ENCODE measurements at places on chromosomes 2 and 18.

GRCh38 chr2:50641633-50642032 is 390.3 kb downstream of the NRXN1 start:
- no peak for DNase-seq

DNA sequence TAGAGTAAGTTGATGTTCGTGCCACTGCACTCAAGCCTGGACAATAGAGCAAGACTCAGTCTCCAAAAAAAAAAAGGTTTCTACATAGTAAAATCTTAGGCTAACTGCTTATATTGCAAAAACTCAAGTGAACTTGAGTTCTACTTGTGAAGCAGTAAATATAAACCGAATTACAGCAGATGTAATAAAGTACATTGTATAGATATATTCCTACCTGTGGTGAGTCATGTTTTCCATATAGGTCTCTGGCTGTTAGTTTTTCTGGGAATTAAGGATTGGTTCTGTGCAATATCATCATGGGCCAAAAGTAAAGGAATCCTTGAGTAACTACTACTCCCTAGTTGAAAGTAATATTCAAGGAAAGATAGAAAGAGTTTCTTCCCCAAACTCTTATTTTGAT is 159.9 kb downstream of the DYM start:
- no peak for DNase-seq

GRCh38 chr2:109110170-109110569 is 18.8 kb upstream of the SH3RF3 start:
- no peak for DNase-seq

GRCh38 chr2:101400048-101400447 is 12.7 kb upstream of the CREG2 start:
- DNase-seq = no peak

DNA sequence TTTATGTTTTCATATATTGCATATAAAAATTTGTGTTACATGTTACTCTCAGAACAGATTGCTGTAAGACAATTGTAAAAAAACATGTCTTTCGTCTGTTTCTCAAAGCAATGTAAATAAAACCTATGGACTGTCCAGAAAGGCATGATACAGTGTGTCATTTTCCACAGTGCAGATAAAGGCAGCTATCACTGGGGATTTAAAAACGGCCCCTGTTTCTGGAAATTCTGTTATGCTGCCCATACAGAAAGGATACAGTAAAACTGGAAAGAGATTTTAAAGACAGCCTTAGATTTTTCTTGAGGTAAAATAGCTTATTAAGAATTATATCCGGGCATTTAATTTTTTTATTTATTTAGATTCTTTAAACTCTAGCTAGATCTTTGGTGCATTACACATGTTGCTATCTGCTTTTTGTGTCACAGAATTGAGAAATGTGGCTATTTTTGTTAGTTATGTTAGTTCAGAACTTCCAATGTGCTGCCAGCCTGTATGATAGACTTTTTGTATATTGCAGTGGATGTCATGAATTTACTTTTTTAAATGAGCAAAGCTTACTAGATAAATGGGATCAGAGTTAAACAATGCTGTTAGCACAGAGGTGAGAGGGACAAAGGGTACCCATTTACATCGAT is 859 bp upstream of the INO80D start:
- peak; percentile 6 for DNase-seq

- no peak for DNase-seq
Measured at GRCh38 chr2:238599549-238600505, 173.1 kb downstream of the ASB1 start.

GRCh38 chr2:178275600-178275999 is 81.3 kb downstream of the OSBPL6 start:
- no peak for DNase-seq

GRCh38 chr2:27184115-27184514 is 27.7 kb upstream of the ATRAID start:
- no peak for DNase-seq

DNA sequence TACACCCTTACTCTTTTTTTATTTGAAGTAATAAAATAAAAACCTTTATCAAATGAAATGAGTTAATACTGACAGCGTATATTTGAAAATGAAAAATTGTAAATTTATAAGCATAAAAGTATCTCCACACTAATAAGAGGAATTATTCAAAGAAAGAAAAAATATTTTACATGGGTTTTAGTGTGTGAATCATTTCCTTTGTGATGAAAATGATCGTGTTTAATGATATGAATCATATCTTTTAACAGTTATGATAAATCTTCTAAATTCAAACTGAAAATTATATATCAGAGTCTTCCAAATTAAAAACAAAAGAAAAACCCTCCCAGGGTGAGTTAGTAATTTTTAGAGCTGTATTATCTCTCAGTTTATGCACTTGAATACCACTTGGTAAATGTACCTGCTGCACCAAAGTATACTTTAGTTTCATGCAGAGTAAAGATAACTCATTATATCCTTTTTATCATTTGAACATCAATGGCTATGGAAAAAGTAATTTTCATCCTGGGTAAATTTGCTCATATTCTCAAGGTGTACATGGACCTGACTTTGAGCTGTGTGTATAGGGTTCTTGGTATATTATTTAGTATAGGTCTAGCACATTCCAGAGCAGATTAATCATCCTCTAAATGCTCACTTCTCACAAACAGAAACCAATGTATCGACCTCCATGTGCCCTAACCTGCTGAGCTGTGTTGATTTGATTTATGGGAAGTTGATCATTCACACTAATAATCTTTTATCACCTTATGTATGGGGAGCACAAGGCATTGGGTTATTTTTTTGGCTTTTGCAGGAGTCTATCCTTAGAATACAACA is 98.7 kb upstream of the VWC2L start:
- DNase-seq = no peak

DNA sequence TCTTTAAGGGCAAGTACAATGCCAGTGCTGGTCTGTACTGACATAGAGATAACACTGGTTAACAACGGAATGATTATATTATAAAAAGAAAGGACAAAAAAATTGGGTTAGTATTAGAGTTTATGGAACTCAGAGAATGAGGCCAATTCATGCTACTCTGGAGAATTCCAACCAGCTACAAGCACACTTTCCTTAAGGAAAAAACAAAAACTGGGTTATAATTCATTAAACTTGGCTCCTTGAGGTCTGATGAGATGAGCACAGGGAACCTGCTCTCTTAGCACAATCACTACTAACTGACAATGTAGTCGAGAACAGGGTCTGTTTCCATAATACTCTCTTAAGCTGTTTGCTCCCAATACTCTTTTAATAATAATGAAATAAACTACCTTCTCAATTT is 165.3 kb downstream of the NRXN1 start:
- DNase-seq = no peak

GRCh38 chr2:18690342-18690741 is 101.0 kb upstream of the NT5C1B start:
- DNase-seq = no peak

DNA sequence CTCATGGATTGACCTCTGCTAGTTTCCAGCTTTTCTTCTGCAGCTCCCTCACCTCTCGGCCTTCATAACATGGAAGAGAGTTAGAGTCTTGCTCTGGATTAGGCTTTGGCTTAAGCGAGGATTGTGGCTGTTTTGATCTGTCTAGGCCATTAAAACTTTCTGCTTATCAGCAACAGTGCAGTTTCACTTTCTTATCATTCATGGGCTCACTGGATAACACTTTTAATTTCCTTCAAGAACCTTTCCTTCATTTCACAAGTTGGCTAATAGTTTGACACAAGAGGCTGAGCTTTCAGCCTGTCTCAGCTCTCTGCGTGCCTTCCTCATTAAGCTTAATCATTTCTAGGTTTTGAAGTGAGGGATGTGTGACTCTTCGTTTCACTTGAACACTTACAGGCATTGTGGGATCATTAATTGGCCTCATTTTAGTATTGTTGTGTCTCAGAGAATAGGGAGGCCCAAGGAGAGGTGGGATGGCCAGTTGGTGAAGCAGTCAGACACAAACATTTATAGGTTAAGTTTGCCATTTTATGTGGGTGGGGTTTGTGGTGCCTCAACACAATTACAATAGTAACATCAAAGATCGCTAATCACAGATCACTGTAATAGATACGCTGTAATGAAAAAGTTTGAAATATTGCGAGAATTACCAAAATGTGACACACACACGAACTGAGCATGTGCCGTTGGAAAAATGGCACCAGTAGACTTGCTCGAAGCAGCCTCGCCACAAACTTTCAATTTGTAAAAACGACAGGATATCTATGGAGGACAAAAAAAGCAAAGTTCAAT is 129.3 kb downstream of the ZNF236 start:
- peak; percentile 66 for DNase-seq

DNA sequence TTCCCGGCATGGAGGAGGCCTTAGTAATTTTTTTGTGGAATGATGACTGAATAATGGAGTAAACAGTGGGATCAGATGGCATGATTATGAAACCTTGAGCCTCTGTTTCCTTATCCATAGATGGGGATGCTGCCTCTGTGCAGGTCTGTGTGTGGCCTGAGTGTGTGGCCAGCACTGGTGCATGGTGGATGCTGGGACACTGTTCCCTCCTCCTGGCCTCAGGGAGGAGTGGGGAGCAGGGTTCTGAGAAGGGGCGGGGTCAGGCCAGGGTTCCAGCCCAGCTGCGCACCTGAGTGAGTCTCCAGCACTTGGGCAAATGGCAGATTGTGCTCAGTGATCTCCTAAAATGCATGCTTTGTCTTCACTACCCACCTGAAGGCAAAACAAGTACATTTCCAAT is 66.4 kb downstream of the DCDC2C start:
- DNase-seq = no peak
